ENCODE measurements at places on chromosomes 6 and 20. TPM values are rescaled to one million over a fixed set of nuclear protein-coding genes. Genes with fewer than 3 reads are reported as not detected.

The FAM83D gene
- total RNA-seq: 57.3 TPM

The GSTA3 gene
- total RNA-seq: not detected

The TBX18 gene
- total RNA-seq: not detected

- no peak for DNase-seq
Observed at GRCh38 chr20:31908016-31908415, 37.6 kb downstream of the TTLL9 start.

GRCh38 chr6:147852772-147853171 is 344.3 kb downstream of the SAMD5 start:
- no peak for DNase-seq

All from PC-9 (cell line).